ENCODE measurements at places on chromosomes 7 and 10.

- no peak for DNase-seq
These were observed 11.5 kb downstream of the SDK1 start for GRCh38 chr7:3312583-3312982.

DNA sequence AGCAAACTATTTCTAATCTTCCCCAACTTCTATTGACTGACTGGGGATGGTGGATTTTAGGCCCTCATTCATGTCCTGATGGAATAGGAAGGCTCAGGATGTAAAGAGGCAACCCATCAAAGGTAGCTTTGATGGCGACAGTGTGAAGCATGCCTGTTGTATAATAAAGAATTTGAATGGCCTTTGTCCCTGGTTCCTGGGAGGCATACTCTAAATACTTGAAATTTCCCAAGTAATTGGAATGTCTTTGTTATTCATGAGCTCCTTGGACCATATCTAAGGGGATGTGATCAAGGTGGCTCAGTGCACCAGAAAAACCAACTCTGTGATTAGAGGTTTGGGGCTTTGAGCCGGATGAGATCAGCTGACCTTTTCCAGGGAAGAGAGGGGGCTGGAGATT is 264.5 kb upstream of the NEBL start:
- DNase-seq: no peak

DNA sequence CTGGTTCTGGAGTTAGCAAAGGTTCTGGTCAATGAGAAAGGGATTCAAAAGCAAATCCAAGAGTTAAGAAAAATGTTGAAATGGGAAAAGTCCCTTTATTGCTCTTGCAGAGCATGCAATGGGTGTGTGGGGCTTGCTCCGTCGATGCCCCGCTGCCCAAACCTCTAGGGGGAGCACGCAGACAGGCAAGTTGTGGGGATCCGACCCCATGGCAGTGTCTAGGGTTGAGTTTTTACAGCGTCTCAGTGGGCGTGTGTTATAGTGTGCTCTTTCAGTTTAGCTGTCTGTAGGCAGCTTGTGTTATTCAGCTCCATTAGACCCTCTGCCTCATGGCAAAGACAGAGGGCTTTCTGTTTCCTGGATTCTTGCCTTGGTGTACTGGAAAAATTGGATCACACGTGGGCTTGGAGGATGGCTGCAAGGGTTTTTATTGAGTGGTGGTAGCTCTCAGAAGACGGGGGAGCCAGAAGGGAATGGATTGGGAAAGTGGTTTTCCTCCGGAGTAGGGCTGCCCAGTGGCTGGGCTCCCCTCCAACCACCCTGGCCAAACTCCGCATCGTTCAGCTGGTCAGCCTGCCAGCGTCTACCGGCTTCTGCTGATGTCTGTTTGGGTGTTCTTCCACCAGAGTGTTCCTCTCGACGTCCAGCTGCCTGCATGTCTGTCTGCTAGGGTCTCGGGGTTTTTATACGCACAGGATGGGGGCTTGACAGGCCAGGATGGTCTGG is 102.3 kb upstream of the PLXDC2 start:
- no peak for DNase-seq

- DNase-seq: no peak
These were observed 77.5 kb upstream of the KCNMA1 start for GRCh38 chr10:77715088-77715487.

GRCh38 chr7:28410628-28411531 is 1.4 kb upstream of the CREB5 start:
- DNase-seq: no peak

- no peak for DNase-seq
These were observed 64.0 kb downstream of the CACNB2 start for GRCh38 chr10:18204039-18204835.

GRCh38 chr7:116429986-116430619 is 69.4 kb upstream of the CAV2 start:
- DNase-seq: no peak

DNA sequence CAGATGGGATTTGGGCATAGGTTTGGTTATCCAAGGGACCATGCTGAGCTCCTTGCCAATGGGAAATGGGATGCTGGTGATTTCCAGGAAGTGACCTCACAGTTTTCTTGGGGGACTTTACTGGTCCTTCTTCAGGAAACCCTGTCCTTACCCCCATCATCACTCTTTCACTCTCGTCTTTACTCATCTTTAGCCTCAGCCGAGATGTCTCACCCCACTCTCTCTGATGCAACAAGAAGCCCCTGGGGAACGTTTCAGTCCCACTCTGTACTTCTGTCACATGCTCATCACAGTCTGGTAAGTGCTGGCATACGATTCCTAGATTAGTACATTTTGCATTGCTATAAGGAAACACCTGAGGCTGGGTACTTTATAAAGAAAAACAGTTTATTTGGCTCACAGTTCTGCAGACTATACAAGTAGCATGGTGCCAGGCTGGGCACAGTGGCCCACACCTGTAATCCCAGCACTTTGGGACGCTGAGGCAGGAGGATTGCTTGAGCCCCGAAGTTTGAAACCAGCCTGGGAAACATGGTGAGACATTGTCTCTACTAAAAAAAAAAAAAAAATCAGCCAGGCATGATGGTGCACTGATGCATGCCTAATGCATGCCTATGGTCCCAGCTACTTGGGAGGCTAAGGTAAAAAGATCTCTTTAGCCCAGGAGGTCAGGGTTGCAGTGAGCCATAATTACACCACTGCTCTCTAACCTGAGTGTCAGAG is 63.5 kb upstream of the VKORC1L1 start:
- no peak for DNase-seq

- DNase-seq: no peak
These were observed 29.8 kb downstream of the MTURN start for GRCh38 chr7:30164567-30164966.

GRCh38 chr10:55203319-55203718 is 402.3 kb upstream of the PCDH15 start:
- no peak for DNase-seq

DNA sequence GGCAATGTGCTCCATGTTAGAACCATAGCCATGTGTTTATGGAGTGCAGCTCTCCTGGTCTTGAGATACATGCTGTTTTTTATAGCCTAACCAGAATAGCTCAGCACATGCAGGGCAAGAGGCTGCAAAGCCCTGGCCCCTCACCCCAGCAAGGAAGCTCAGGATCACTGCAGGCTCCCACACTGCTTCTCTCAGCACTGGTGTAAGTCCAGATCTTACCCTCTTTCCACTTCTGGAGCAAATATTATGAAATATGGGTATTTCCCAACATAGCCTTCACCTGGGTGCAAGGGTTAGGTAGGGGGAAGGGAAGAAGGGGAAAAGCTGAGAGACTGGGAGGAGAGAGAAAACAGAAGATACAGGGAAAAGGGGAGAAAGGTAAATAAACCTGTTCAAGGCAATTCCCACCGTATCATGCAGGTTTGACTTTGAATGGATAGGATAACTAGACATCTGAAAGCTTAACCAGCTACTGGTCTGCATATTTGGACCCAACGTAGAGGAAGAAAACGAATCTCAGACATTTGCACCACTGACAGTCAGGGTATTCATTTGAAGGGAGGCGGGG is 19.7 kb downstream of the SKIDA1 start:
- no peak for DNase-seq

- no peak for DNase-seq
These were observed 586.6 kb upstream of the POT1 start for GRCh38 chr7:125516194-125516593.
